Thoracic aorta (tissue), 2 donors: ENCODE measurements at places on chromosomes 11 and 22. TPM values are rescaled to one million over a fixed set of nuclear protein-coding genes. Genes with fewer than 3 reads are reported as not detected.

DNA sequence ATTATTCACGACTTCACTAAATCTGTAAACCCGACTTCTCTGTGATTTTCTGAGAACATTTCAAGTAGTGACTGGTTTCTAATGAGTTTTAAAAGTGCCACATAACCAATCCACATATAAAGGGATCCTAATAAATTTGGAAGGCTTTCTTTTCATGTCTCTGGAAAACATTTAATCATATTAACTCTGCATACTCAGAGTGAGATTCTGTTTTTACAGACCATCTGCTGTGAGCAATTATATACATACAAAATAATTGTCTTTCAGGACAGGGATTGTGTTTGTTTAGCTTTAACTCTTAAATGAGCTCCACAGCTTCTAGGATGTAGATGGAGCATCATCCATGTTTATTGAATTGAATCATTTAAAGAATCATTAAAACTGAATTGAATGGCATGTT lies 65.1 kb downstream of the PRMT3 start:
- H3K4me3 ChIP-seq, result no peak overlapping the region
- H3K27me3 ChIP-seq, result no peaks in the 10 kb centered on the region
- H3K4me1 ChIP-seq, result no peaks in the 10 kb centered on the region
- DNase-seq, result no peak
- H3K36me3 ChIP-seq, result no peaks in the 10 kb centered on the region

- DNase-seq, result no peak
- H3K4me3 ChIP-seq, result no peak overlapping the region
Measured at GRCh38 chr22:43188829-43189545, 2.1 kb upstream of the TTLL12 start.

DNA sequence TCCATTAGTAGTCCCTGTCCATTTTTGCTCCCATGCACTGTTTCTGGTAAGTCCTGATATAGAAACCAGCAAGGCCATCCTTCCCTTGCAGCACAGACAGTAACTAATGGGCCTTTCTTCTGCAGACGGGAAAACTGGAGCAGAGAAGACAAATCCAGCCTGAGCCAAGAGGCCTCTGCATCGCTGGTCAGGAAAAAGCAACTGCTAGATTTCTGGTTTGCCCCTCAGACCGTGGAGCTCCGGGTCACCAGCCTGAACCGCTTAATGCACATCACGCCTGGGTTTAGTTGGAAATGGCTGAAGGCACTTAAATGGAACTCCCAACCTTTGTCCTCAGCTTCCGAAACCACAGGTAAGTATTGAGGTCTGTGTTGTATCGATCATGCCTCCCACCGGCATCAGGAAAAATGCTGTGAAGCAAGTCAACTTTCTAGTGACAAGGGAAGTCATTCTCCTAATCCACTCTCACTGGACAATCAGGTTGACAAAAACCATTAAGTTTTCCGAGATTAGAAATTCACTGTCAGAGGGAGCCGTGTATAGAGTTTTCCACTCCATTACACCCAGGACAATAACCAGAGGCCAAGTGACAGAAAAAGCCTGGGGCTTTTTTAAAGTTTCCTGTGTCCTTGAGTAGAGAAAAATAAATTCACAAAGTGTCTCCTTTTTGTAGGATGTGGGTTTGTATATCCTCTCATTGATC lies 14.8 kb upstream of the LMO2 start:
- no peaks in the 10 kb centered on the region for H3K4me1 ChIP-seq
- DNase-seq, result no peak
- H3K27ac ChIP-seq, result no peak overlapping the region
- no peak overlapping the region for H3K4me3 ChIP-seq
- no peaks in the 10 kb centered on the region for H3K36me3 ChIP-seq

- H3K27me3 ChIP-seq, result no peaks in the 10 kb centered on the region
- H3K36me3 ChIP-seq, result no peaks in the 10 kb centered on the region
- no peak for DNase-seq
- no peak overlapping the region for H3K27ac ChIP-seq
- no peaks in the 10 kb centered on the region for H3K4me1 ChIP-seq
Measured at GRCh38 chr11:1618231-1618630, 3.7 kb downstream of the KRTAP5-4 start.

DNA sequence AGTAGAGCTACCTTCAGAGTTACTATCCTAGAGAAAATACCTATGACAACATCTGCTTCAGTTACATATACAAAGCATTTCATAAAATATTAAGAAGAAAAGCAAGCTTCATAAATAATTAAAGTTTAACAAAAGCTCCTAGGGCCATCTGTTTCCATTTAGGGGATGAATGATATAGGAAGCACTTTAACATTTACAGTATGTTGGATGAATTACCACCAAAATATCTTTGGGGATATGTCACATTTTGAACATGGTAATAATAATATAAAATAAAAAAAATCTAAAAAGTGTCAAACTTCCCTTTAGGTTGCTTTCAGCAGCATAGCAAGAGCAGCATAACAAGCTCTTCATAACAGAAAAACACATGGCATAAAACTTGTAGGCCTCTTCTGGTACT lies 104.6 kb downstream of the ATG16L2 start:
- no peak overlapping the region for H3K4me3 ChIP-seq
- H3K27ac ChIP-seq, result no peak overlapping the region
- H3K27me3 ChIP-seq, result no peaks in the 10 kb centered on the region
- peaks cover 11% of the 10 kb centered on the region for H3K4me1 ChIP-seq
- no peak for DNase-seq
- no peaks in the 10 kb centered on the region for H3K36me3 ChIP-seq

DNA sequence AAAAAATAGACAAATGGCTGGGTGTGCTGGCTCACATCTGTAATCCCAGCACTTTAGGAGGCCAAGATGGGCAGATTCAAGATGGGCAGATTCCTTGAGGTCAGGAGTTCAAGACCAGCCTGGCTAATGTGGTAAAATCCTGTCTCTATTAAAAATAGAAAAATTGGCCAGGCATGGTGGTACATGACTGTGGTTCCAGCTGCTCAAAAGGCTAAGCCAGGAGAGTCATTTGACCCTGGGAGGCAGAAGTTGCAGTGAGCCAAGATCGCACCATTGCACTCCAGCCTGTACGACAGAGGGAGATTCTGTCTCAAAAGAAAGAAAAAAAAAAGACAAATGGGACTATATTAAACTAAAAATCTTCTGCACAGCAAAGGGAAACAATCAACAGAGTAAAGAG lies 55.4 kb downstream of the USP35 start:
- peaks cover 1% of the 10 kb centered on the region for H3K36me3 ChIP-seq
- no peak overlapping the region for H3K4me3 ChIP-seq
- DNase-seq, result no peak
- no peaks in the 10 kb centered on the region for H3K27me3 ChIP-seq
- H3K27ac ChIP-seq, result peak overlapping the region; percentile 67

DNA sequence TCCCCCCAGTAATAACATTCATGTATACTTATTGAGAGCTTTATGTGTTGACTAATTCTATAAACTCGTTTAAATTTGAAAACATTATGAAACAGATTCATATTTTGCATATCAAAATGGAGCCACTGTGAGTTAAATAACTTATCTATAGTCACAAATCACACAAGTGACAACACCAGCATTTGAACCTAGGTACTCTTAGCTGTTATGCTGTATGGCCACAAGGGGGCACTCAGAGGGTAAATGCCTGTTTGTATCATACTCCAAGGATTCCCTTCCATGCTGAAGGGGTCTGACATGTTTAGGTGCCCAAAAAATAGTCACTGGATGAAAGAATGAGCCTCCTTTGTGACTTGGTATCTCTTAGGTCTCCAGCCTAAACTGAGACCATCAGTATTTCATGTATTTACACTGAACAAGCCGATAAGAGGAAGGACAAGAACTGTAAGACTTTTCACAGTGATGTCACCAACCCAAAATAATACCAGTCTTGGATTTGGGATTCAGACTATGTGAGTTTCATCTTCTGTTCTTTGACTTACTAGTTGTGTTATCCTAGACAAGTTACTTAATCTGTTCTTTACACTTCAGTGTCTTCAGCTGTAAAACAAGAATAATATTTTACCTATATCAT lies 12.2 kb upstream of the OR52D1 start:
- no peak for DNase-seq
- H3K27ac ChIP-seq, result no peak overlapping the region
- no peaks in the 10 kb centered on the region for H3K27me3 ChIP-seq
- H3K4me3 ChIP-seq, result no peak overlapping the region
- H3K36me3 ChIP-seq, result no peaks in the 10 kb centered on the region

- DNase-seq, result no peak
- no peaks in the 10 kb centered on the region for H3K27me3 ChIP-seq
- H3K4me3 ChIP-seq, result no peak overlapping the region
- H3K27ac ChIP-seq, result no peak overlapping the region
Measured at GRCh38 chr11:69879729-69880005, 60.5 kb upstream of the FGF3 start.

Gene OR4D5
- not detected for total RNA-seq

Gene MMP12
- not detected for total RNA-seq

Gene NAALAD2
- 0.42 TPM for total RNA-seq

Gene P2RX3
- total RNA-seq, result not detected

Gene PHETA2
- 22.1 TPM for total RNA-seq
